H9 (cell line): ENCODE measurements at places on chromosomes 6 and 20. TPM values are rescaled to one million over a fixed set of nuclear protein-coding genes. Genes with fewer than 3 reads are reported as not detected.

The PLCB4 gene
- 8.4 and 10.1 TPM in 2 replicates for total RNA-seq

The DCDC2 gene
- 0.57 and 0.59 TPM in 2 replicates for total RNA-seq

The TNFRSF21 gene
- total RNA-seq = 39.1 and 40.9 TPM in 2 replicates

The LHFPL5 gene
- total RNA-seq = not detected in 2 replicates

The MROH8 gene
- 0.79 and 0.90 TPM in 2 replicates for total RNA-seq

The SLC17A2 gene
- not detected in 2 replicates for total RNA-seq

The SRSF12 gene
- 7.5 and 7.6 TPM in 2 replicates for total RNA-seq

The TDP2 gene
- 54.7 and 55.6 TPM in 2 replicates for total RNA-seq

The OR2B6 gene
- not detected in 2 replicates for total RNA-seq
